ENCODE measurements at places on chromosomes 6 and 20.

- no peak for DNase-seq
These were observed 106.3 kb upstream of the CD93 start for GRCh38 chr20:23192469-23192868.

- DNase-seq = no peak
These were observed 109.0 kb downstream of the PRND start for GRCh38 chr20:4830696-4831095.

- no peak for DNase-seq
These were observed 52.6 kb downstream of the FIG4 start for GRCh38 chr6:109743739-109744138.

DNA sequence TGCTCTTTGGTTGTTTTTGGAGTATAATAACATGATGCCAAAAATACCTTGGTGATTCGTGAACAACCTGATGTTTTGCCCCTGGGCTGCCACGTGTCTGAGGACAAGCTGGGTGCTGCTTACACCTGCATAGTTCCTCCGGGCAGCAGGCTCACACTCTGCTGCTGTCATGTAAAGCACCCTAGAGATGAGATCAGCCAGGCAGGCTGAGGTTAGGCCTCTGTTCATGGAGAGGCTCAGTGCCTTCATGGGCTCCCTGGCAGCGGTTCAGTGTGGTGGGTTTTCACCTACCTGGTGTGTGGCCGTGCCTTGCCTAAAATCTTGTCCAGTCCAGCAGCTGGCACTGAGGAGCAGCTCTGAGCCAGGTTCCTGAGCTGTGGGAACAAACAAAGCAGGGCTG lies 60.1 kb upstream of the TAGAP start:
- no peak for DNase-seq

DNA sequence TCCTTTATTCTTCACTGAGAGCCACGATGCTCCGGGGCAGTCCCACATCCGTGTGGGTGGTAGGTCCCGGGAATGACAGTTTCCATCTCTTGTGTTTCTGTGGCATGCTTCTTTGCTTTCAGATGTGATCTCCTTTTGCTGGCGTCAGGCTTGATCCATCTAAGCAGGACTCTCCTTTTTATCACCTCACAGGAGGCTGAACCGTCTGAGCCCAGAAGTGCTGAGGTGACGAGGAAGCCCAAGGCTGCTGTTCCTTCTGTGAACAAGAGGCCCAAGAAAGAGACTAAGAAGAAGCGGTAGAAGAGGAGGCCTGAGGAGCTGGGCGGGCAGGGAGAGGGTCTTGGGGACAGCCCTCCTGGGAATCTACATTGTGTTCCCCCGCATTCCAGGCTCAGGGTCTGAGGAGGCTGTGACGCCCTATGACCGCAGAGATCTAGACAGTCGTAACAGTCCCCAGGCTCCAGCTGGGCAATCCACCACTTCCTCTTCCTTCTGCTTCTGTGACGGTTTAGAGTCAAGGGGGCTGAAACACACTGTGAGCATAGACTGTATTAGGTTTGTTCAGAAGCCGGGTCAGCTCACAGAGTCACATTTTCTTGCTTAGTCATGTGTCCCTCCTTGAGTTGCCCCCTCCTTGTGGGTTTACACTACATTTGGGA lies 26.8 kb downstream of the MANBAL start:
- no peak for DNase-seq

GRCh38 chr6:89387516-89388201 lies 24.4 kb downstream of the RRAGD start:
- no peak for DNase-seq

- no peak for DNase-seq
These were observed 23.2 kb downstream of the GLYATL3 start for GRCh38 chr6:49522710-49523593.

- no peak for DNase-seq
These were observed 44.9 kb downstream of the PRND start for GRCh38 chr20:4766631-4767030.

DNA sequence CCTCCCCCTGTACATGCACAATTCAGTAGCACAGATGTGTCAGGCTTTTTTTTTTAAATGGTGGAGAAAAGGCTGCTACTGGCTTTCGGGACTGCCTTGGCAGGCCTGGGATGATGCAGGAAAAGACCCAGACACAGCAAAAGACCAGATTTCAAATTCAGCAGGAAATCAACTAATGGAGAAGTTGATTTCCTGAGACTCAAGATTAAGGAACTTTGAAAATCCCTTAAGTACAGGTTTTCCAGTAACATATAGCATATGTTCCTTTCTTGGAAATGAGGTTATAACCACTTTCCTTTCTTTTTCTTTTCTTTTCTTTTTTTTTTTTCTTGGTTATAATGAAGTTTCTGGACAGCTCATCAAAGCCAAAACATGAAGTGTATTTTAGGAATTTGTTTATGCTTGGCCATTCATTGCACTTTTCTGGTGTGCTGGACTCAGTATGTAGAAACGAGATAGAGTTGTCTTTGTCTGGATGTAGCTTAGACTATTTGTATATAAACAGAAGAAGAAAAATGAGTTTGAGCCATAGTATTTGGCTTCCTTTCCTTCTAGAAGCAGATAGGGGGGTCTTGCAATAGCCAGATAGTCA lies 119.4 kb downstream of the SASH1 start:
- no peak for DNase-seq

- DNase-seq = no peak
These were observed 307.5 kb downstream of the CDKAL1 start for GRCh38 chr6:20841806-20842205.

DNA sequence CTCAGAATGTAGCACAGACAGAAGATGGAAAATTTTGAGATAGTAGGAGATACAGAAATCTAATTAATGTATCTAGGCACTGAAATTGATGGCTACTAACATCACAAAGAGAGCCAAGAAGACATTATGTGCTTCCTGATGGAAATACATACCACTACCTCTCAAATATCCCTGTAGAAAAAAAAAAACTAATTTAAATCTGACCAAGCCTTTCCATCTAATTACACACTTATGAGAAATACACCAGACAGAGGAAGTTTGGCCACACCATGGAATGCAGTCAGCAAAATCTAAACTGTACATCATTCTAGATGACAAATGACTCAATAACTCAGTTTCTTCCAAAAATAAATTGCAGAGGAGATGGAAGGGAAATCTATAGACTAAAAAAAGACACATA lies 18.9 kb downstream of the VPS52 start:
- DNase-seq = no peak

DNA sequence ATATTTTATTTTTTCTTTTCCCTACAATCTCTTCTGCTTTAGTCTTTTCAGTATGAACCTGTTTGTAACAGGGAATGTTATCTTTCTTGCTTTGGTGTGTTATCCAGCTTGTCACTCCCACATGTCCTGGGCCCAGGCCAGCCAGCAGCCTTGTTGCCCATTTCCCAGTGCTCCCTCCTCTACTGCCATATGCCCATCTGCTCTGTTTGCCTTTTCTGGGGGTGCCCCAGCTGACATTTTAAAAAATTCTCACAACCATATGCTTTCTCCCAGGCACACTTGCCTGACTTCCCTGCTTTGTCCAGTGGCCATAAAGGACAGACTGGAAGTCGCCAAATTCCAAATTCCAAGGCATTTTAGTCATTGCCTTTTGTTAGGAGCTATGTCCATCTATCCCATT lies 23.6 kb upstream of the LMBRD1 start:
- DNase-seq = no peak

Data from stimulated activated CD4-positive, alpha-beta T cell treated with anti-CD3 and anti-CD28 coated beads, Interleukin-12 subunit alpha, Interleukin-12 subunit beta, amount 100 ng/mL, for 4 hours (primary cell).